Pancreas (tissue), 10 donors: ENCODE measurements at places on chromosomes 6 and 20. TPM values are rescaled to one million over a fixed set of nuclear protein-coding genes. Genes with fewer than 3 reads are reported as not detected.
A peak's percentile ranks its signal among the peaks of the same experiment; 100 is the strongest.

The GCNT2 gene
- total RNA-seq: 3.1 TPM

The ENPP5 gene
- total RNA-seq: 4.4 TPM

DNA sequence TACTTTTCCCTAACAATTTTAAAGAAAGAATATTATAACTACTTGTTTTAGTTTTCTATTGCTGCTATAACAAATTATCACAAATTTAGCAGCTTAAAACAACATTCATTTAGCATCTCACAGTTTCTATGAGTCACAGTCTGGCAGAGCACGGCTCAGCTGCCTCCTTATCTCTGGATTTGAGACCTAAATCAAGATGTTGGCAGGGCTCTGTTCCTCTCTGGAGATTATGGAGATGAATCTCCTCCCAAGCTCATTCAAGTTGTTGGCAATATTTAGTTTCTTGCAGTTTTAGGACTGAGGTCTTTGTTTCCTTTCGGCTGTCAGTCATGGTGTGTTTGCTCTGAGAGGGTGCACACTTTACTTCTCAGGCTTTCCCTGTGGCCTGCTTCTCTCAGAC is 1065.8 kb upstream of the EYS start:
- no peak for DNase-seq

- DNase-seq: no peak
Measured at GRCh38 chr6:111624401-111625098, 18.9 kb upstream of the TRAF3IP2 start.

- no peak for DNase-seq
Measured at GRCh38 chr6:15327271-15327670, 81.4 kb downstream of the JARID2 start.

- no peak for DNase-seq
Measured at GRCh38 chr20:33654680-33655161, 7.4 kb upstream of the C20orf144 start.

The BCAS1 gene
- 0.28 TPM for total RNA-seq

DNA sequence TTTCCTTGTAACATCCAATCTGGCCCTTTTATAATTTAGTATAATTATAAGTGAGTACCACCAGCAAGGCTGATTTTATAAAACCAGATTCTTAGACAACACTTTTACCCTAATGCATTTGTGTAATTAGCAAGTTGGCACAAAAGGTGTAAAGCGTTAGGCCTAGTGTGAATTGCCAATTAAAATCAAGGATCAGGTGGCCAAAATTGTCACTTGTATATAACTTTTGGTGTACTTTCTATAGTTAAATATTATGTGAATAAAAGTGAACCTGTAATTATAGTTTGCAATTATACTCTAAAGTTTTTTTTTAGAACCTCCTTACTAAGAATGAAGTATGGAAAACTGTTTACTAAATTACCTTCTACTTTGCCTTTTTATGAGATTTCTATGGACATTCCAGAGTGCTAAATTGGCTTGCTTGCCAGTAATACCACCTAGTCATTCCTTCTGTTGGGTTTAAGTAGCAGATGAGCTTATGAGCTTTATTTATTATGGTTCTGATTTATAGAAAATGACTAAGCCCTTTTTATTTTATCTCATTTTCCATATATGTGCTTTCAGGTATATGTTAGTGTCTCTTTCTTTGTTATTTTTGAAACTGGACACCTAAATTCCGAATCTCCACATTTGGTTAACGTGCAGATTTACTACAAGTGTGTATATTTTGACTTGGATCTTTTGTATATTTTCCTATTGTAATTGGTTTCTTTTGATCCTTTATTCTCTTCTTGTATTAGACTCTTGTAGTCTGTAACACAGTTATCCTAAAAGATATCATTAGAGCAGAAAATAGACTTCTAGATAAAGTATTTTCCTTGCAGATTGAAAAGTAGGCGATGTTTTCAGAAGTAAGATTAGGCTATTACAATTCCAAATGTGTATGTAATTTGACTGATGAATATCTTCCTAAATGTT is 3.9 kb downstream of the STXBP5 start:
- no peak for DNase-seq

DNA sequence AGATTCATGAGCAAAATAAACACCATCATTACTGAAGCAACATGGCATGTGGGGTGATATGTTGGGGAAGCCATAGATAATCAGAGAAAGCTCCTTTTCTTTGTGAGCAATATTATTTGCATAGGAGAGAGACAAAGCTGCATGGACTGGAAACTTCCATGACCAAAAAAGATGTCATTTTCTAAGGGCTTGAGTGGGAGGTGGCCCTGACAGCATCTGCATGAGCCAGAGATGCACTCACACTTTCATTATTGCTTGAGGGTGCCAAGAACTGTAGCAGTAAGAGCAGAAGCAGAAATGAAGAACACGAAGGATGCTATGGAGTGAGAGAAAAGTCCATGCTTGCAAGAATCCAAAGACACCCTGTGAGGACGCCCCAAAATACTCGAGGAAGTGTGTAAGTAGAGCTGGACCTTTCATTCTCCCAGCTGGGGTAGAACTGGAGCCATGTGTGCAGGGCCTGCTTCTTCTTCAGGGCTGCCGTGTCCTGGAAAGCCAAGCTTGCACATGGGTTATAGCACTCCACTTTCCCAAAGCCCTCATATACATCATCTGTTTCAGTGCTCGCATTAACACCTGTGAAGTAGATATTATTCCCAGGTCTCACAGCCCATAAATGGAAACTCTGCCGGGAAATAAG is 851.2 kb downstream of the DHX35 start:
- DNase-seq: no peak

DNA sequence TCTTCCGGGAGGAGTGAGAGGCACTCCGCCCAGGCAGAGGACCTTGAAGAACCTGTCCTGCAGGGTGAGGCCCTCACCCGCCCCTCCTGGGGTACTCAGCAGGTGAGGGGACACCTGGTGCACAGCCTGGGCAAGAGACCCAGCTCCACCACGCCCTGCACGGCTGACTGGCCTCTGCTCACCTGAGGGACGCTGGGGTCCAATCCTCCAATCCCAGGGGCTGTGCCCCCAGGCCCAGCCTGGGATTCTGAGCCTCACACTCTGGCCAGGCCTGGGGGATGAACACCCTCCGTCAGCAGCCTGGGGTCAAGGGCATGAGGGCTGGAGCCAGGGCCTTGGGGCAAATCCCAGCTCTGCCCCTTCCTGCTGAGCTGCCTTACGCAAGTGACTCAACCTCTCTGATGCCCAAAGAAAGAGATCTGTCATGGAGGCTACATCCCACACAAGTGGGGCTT is 149.9 kb upstream of the PTPN1 start:
- DNase-seq: no peak

GRCh38 chr6:46015119-46015968 is at the start of gene CLIC5:
TSS of gene CLIC5 (minus strand) at chr6:46015860. CDS start at chr6:46015542, 318 bp downstream.
- DNase-seq: peak; percentile 75

DNA sequence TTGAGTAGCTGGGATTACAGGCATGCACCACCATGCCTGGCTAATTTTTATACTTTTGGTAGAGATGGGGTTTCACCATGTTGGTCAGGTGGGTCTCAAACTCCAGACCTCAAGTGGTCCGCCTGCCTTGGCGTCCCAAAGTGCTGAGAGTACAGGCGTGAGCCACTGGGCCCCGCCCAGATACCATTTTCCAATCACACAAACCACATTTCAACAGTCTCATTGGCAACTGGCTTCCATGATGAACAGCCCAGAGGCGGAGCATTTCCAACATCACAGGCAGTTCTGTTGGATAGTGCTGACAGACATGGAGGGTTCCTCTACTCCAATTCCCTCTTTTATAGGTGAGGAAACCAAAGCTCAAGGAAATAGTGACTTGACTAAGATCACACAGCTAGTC is 43.9 kb upstream of the PLCB4 start:
- no peak for DNase-seq

DNA sequence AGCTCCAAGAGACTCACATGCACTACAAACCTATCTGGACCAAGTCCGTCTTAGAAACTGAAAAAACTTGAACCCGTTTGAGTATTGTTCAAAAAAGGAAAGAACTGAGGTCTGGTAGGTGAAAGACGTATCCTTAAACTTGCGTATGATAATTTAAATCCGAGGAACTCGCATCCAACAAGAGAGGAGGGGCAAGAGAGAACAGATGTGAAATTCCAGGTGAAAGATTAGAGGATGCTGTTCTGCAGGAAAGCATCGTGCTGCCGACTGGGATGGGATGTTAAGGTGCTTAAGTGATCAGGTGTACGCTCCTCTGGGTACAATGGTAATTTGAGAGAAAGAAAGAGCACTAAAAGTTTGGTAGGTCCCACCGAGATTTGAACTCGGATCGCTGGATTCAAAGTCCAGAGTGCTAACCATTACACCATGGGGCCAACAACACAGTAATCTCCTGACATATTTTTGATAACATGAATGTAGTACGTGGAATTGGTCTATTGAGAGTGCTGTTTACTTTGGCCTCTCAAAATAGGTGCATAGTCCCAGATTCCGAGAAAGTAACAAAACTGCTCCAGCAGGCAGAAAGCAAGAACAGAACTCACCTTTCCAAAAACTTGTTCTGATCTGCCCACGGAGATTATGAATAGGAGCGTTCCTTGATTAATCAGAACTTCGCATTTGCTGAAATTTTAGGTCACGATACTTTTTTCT is 53.5 kb upstream of the BTN3A2 start:
- DNase-seq: peak; percentile 13

DNA sequence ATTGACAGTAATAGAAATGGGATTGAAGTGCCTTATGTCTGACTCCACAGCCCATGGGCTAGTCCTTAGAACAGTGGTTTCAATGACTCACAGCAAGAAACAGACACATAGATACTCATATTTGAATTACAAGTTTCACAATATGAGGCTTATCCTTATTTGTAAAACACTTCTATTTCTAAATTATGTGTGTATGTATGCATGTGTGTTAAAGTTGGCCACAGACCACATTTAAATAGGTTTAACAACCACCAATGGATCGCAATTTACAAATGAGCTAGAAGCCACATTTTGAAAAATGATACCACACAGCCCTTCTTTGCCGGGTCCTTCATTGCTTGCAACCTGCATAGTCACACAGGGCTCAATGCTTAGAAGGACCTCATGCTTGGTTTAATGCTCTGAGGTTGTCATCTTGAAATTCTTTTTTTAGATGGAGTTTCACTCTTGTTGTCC is 157.8 kb upstream of the PREP start:
- DNase-seq: no peak

- no peak for DNase-seq
Measured at GRCh38 chr20:46119028-46119546, 973 bp downstream of the CD40 start.

The CALHM4 gene
- total RNA-seq: not detected

DNA sequence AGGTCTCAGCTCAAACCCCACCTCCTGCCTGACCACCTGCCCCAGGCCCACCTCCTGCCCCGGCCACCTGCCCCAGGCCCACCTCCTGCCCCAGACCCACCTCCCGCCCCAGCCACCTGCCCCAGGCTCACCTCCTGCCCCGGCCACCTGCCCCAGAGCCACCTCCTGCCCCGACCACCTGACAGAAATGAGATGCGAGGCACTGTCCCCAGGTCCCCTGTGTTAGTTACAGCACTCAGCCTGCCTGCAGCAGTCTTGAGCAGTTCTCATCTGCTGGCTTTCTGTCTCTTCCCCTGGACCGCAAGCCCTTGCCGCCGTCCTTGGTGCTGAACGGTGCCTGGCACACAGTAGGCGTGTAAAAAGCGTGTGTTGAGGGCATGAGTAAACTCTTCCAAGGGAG is 79.5 kb downstream of the CDH4 start:
- peak; percentile 83 for DNase-seq

GRCh38 chr20:50208085-50208491 is 17.5 kb downstream of the CEBPB start:
- DNase-seq: no peak
